ENCODE measurements at places on chromosomes 6 and 20.

DNA sequence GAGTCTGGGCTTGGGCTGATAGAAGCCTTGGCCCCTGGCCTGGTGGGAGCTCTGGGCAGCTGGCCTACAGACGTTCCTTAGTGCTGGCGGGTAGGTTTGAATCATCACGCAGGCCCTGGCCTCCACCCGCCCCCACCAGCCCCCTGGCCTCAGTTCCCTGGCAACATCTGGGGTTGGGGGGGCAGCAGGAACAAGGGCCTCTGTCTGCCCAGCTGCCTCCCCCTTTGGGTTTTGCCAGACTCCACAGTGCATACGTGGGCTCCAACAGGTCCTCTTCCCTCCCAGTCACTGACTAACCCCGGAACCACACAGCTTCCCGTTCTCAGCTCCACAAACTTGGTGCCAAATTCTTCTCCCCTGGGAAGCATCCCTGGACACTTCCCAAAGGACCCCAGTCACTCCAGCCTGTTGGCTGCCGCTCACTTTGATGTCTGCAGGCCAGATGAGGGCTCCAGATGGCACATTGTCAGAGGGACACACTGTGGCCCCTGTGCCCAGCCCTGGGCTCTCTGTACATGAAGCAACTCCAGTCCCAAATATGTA is 957 bp upstream of the VEGFA start:
- DNase-seq = no peak

- DNase-seq = no peak
These were observed 3.3 kb downstream of the PERP start for GRCh38 chr6:138103871-138104270.

DNA sequence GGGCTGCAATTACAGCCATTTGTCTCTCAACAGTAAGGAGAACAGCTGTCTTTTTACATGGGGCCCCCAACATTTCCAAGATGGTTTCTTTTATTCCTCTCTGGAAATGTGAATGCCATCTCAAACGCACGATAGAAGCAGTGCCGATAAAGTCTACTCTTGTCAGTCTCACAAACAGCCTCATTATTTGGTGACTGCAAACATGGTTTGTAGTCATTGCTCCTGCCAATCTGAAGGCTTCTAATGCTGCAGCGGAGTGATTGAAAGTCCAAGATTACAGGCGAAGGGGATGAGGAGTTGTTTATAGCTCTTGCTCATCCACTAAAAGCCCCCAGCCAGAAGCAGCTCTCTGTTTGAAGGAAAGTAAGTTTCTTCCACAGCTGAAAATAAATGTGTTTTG is 657.1 kb downstream of the CBLN4 start:
- DNase-seq = no peak

DNA sequence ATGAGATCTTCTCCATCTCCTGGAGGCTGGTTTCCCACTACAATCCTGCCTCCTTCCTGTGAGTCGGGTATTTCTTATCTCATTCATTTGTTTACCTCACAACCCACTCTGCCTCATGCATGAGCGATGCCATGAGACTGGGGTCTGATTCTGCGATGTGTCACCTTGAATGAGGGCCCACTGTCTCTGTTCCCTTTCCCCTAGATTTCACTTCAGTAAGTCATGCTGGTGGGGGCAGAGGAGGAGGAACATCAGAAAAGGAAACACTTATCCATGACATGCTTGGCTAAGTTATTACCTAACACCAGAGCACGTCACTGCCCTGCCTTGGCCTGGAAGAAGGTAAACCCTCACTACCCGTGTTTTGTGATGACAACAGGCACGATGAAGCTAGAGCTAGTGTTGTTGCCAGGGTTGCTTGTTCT is 337.4 kb upstream of the PRDM1 start:
- peak; percentile 11 for DNase-seq

DNA sequence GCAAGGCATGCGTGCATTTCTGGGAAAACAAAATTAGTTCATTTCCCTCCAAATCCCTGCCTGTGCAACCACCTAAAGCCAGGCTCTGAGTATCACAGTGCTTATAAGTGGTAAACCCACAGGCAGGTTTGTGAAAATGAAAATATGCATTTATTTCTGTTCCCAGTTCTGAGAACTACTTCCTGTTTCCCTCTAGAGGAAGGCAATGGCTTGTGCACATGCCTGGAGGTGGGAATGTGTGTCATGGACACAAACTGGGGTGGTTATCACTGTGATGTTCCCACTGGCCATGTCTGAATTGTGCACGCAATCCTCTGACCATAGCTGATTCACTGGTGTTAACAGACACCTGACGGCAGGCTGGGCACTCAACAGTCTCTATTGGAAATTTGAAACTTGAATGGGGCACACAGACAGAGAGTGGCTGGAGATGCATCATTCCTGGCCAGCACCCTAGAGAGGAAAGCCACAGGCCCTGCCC is 26.3 kb downstream of the FAM110A start:
- DNase-seq = no peak

GRCh38 chr6:122214605-122215318 is 184.7 kb upstream of the HSF2 start:
- DNase-seq = no peak

GRCh38 chr6:45310118-45310788 is 17.9 kb upstream of the RUNX2 start:
- no peak for DNase-seq

DNA sequence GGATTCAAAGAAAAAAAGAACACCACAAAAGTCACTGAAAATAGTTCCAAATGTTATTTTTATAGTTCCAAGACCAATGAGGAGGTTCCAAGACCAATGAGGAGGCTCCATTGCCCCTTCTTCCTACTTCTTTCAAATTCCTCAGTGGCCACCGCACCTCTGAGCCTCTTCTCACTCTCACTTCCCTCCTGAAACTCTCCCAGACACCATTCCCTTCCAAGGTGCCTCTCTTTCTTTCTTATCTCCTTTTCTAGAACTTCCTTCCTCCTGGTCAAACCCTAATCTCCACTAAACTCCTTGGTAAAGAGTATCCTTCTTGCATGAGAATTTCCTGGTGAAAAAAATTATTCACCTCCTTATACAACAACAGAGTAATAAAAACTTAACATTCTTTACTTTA is 20.4 kb upstream of the MCUR1 start:
- no peak for DNase-seq

DNA sequence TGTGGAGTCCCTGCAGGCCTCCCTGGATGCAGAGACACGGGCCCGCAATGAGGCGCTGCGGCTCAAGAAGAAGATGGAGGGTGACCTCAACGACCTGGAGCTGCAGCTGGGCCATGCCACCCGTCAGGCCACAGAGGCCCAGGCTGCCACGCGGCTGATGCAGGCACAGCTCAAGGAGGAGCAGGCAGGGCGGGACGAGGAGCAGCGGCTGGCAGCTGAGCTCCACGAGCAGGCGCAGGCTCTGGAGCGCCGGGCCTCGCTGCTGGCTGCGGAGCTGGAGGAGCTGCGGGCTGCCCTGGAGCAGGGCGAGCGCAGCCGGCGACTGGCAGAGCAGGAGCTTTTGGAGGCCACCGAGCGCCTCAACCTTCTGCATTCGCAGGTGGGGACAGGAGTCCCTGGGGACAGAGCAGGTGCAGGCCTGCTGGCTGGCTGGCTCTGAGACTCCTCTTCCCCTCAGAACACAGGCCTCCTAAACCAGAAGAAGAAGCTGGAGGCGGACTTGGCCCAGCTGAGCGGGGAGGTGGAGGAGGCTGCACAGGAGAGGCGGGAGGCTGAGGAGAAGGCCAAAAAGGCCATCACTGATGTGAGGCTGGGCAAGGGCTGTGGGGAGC is 44.7 kb downstream of the MYH7B start:
- no peak for DNase-seq

- peak; percentile 14 for DNase-seq
These were observed 30.7 kb downstream of the SLC35D3 start for GRCh38 chr6:136952714-136953260.

DNA sequence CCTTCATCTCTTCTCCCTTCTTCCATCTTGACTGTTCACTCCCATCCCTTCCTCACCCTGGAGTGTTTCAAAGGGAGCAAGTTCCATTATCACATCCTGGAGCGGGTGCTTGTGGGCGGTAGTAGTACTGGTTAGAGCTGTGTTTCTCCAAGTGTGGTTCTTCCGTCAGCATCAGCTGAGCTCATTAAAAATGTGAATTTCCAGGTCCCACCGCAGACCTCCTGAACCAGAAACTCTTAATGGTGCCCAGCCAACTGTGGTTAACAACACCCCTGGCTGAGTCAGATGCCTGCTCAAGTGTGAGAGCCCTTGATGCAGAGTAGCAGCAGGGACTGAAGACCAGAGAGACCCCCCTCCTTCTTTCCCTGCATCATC is 24.4 kb downstream of the ANGPT4 start:
- no peak for DNase-seq

DNA sequence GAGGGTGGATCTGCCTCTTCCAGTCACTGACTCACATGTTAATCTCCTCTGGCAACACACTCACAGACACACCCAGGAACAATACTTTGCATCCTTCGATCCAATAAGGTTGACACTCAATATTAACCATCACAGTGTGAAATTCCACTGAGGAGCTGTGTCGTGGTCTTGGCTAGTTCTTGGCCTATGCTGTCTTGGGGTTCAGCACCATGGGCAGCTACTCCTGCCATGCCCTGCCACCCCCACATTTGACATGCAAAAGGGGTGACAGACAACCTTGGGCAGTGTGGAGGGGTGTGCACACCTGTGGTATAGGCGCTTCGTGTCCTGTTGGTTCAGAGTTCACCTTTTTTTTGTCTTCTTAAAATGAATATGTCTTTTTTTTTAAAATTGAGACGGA is 25.8 kb downstream of the ANKRD6 start:
- no peak for DNase-seq

DNA sequence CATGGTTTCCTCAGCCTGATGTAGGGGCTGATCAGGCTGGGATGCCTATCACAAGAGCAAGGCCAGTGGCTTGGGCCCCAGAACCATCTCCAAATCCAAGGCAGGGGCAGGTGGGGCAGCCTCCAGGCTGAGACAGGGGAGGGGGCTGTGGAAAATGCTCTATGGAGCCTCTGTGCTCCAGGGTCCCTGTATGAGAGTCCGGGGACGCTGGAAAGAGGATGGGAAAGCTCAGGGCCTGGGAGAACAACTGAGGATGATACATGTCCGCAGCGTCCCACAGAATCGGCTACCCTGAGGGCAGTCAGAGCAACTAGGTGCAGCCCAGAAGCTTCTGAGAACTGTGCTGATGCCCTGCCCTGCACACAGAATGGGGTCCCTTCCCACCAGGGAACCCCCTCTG is 43.4 kb downstream of the CPXM1 start:
- no peak for DNase-seq

GRCh38 chr6:130252527-130253237 is 29.9 kb upstream of the SAMD3 start:
- no peak for DNase-seq

DNA sequence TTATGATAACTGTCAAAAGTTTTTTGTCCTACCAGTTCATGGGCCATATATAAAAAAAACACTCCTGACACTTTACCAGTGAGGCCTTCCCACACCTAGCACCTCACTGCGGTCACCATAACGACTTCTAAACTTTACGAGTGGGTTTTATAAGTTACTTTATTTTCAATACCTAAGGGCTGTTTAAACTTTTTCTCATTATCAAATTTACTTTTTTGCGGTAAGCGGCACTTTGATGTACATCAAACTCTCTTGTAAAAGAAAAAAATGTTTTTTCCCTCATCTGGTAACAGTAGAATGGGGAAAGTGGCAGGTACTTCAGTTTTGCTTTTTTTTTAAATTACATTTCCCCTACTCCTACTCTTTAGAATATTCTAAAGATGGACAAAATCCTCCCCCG is 36.2 kb downstream of the FYN start:
- no peak for DNase-seq

GRCh38 chr6:160010067-160010466 is 41.2 kb downstream of the IGF2R start:
- no peak for DNase-seq

- DNase-seq = peak; percentile 17
These were observed 276.3 kb upstream of the AGPAT4 start for GRCh38 chr6:161549977-161550655.

- no peak for DNase-seq
These were observed 28.6 kb downstream of the CEP43 start for GRCh38 chr6:167027772-167028171.

GRCh38 chr6:165298402-165298801 is 11.0 kb downstream of the C6orf118 start:
- no peak for DNase-seq

GRCh38 chr6:6470123-6470522 is 118.4 kb upstream of the LY86 start:
- no peak for DNase-seq

Measured in NCI-H2029 treated with DMSO at 0.1 percent for 48 hours (cell line).